ENCODE measurements at places on chromosomes 6 and 20.

DNA sequence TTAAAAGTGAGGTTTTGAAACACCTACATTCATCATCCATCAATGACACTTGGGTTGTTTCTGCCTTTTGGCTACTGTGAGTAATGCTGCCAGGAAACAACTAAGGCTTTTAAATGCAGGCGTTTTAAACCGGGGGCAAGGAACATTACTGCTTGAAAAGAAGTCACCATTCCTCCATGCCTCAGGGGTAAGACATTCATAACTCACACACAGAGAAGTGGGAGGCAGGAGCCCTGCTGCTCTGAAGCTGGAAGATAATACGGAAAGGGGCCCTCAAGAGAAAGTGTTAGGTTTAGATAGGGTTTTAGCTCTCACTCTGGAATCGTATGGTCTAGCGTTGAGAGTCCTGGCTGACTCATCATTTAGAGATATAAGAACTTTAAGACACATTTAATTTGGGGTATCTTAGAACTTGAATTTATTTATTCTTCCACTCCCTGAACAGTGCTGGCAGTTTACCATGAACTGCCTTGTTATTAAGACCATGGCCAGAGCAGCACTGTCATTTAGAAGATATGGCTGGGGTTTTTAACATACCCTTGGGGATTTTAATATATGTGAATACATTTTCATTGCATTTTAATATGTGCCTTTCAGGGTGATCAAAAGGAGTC is 1.8 kb downstream of the TUBB1 start:
- no peak for DNase-seq

GRCh38 chr20:58883241-58883691 is 30.8 kb downstream of the GNAS start:
- no peak for DNase-seq

GRCh38 chr6:68012822-68013221 is 622.3 kb upstream of the ADGRB3 start:
- DNase-seq = no peak

DNA sequence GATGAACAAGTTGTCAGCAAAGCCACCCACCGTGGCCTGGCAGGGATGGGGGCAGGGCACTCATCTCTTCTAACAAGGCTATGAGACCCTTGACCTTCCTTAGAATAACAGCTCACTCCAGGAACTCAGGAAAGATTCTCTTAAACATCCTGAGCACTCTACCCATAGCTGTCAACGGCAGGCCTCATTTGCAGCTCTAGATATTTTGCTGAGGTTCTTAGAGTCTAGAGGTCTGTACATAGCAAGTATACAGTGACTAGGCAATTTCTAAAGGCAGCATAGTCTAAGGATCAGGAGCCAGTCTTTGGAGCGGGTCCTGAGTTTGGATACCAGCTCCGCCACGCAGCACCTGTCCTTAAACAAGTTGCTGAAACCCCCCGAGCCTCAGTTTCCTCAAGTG is 11.7 kb downstream of the TRERF1 start:
- DNase-seq = no peak
